ENCODE measurements at places on chromosomes 7 and 10. TPM values are rescaled to one million over a fixed set of nuclear protein-coding genes. Genes with fewer than 3 reads are reported as not detected.

DNA sequence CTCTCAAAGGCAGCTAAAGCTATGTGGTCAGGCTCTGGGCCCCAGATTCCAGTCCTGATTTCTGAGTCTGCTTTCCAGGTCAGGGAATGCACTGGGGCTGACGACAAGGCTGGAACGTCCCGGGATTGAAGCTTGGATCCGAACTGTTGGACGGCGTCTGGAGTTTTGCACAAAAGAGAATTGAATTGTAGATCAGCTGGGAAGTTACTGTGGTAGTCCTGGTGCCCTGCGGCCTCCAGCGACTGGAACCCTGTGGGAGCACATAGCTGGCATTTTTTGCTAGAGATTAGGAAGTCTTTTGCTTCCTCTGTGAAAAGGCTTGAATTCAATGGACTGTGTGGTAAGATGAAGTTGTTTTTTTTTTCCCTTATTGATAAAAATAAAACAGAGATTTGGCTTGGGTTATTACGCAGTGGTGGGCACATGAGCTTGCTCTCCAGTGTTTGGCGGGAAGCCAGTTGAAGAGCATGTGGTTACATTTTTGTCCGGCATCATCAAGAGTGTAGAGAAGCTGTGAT lies at the start of gene HK1:
Gene HK1, plus strand, starts transcription at position 51 of the 518 bp plus-strand sequence.
- H3K4me3 ChIP-seq = no peak within 1 kb of the TSS
- H3K4me1 ChIP-seq = no peaks in the 10 kb centered on the region
- no peaks in the 10 kb centered on the region for H3K36me3 ChIP-seq
- H3K27ac ChIP-seq = no peak within 1 kb of the TSS

- peaks cover 65% of the 10 kb centered on the region for H3K36me3 ChIP-seq
- DNase-seq = no peak
- H3K4me1 ChIP-seq = no peaks in the 10 kb centered on the region
Observed at GRCh38 chr7:36949711-36950600, 225.7 kb upstream of the AOAH start.

DNA sequence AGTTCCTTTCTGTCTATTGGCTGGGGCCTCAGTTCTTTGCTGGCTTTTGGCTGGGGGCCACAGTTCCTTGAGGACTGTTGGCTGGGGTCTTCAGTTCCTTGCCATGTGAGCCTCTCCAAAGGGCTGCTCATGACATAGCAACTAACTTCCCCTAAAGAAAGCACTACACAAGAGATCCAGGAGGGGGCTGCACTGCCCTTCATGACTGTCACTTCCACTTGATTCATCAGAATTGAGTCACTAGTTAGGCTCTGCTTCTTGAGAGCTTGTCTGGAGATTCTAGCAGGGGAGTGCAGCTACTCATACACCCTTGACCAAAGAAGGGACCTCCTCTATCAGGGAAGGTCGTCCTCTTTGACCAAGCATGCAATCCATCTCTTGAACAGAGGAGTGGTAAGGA lies 38.0 kb upstream of the MKX start:
- no peak overlapping the region for H3K27ac ChIP-seq
- no peaks in the 10 kb centered on the region for H3K36me3 ChIP-seq
- DNase-seq = no peak
- no peak overlapping the region for H3K4me3 ChIP-seq

GRCh38 chr10:117631276-117632145 lies 89.0 kb downstream of the EMX2 start:
- H3K27me3 ChIP-seq = peaks cover 5% of the 10 kb centered on the region
- H3K4me3 ChIP-seq = no peak overlapping the region
- H3K4me1 ChIP-seq = no peaks in the 10 kb centered on the region
- H3K27ac ChIP-seq = no peak overlapping the region
- DNase-seq = no peak

GRCh38 chr10:110641256-110641655 lies 2.9 kb upstream of the RBM20 start:
- peaks cover 19% of the 10 kb centered on the region for H3K4me1 ChIP-seq
- peaks cover 65% of the 10 kb centered on the region for H3K27me3 ChIP-seq
- no peak overlapping the region for H3K27ac ChIP-seq
- H3K36me3 ChIP-seq = no peaks in the 10 kb centered on the region
- peak; percentile 55 for DNase-seq
- H3K4me3 ChIP-seq = no peak overlapping the region

DNA sequence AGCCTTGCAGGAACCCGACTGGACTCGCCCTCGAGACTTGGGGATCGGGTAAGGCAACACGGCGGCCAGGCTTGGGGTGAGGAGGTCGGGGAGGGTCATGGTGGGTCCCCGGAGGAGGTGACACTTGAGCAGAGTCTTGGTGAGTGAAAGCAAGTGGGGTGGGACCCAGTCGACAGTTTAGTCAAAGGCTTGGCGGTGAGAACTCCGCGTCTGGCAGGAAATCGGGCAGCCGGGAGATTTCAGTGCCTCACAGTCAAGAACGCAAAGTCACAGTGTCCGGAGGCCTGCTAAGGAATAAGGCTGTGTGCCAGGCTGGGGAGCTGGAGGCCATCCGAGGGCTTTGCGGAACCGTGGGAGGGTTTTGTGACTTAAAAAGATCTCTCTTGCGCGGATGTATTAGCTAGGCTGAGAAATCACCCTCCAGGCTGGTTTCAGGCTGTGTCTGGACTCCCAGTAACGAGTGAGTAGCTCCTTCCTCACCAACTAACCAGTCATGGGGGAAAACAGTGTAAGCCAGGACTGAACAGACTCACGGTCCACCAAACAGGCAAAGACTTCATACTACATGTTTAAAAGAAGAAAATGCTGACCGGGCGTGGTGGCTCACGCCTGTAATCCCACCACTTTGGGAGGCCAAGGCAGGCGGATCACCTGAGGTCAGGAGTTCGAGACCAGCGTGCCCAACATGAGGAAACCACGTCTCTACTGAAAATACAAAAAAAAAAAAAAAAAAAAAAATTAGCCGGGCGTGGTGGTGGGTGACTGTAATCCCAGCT lies 613 bp downstream of the AP5Z1 start:
- peak; percentile 74 for DNase-seq
- peaks cover 11% of the 10 kb centered on the region for H3K36me3 ChIP-seq
- no peaks in the 10 kb centered on the region for H3K27me3 ChIP-seq
- peak overlapping the region; percentile 98 for H3K4me3 ChIP-seq
- peaks cover 36% of the 10 kb centered on the region for H3K4me1 ChIP-seq

DNA sequence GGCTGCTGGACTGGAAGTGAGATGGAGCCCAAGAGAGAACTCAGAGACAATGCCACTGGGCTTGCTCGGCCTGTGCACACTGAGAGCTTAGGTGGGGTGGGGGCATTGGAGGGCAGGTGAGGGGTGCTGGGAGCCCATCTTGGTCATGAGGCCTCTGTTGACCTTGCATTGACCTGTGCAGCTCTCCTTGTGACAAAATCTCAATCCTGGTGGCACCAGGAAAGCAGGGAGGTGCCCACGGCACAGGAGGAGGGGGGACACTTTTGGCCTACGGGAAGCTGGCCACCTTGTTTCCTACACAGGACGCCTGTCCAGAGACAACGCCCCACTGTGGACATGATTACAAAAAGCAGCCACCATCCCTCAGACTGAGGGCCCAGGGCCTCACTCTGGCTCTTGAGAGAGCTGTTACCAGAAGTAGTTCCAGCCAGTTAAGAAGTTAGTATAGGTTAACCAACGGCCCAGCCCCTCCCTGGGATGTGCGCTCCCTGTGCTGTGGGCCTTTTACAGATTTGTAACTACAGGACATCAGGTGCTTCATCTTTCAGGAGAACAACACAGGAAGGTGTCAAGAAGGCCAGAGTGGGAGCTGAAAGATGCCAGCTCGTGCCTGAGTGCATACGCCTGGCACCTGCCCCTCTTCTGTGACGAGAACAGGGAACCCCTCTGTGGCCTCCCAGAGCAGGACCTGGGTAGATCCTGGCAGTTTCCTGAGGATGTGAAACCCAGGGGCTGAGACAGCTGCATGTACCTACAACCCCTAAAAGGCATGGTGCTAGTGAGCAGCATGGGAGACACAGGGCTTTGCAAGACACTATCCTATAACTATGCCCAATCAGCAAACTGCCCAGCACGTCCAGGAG lies 10.3 kb downstream of the PKD1L1 start:
- H3K27ac ChIP-seq = peak overlapping the region; percentile 75
- H3K27me3 ChIP-seq = no peaks in the 10 kb centered on the region
- no peak for DNase-seq

DNA sequence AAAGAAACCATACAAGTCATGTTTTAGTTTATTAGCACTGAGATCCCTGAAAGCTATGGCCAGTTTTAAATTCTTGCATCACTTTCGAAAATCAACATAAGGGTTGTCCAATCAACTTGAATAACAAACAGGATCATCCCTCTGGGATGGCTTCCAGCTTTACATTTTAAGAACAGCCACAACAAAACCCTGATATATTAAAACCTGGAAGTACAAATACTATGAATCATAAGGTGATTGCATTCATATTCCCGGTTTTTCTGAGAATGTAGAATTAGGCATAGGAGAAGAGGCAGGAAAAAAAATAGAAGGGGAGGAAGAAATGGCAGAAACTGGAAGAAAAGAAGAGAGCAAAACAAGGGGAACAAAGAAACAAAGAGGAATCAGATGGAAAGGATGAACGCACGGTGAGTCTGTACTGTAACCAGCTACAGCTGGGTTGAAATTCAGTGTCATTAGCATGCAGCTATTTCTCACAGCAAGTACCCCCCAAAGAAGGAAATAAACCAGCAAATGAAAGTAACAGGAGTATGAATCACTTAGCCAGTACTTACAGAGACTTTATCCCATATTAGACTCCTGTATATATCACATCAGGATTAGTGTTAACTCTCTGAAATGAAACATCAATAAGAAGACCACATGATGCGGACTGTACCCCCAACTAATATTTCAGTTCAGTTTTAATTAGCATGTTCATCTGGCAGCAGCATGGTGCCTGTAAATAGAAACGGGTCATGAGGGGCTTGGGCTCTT lies 301.3 kb downstream of the RNLS start:
- H3K4me1 ChIP-seq = peaks cover 37% of the 10 kb centered on the region
- DNase-seq = no peak
- H3K4me3 ChIP-seq = no peak overlapping the region

DNA sequence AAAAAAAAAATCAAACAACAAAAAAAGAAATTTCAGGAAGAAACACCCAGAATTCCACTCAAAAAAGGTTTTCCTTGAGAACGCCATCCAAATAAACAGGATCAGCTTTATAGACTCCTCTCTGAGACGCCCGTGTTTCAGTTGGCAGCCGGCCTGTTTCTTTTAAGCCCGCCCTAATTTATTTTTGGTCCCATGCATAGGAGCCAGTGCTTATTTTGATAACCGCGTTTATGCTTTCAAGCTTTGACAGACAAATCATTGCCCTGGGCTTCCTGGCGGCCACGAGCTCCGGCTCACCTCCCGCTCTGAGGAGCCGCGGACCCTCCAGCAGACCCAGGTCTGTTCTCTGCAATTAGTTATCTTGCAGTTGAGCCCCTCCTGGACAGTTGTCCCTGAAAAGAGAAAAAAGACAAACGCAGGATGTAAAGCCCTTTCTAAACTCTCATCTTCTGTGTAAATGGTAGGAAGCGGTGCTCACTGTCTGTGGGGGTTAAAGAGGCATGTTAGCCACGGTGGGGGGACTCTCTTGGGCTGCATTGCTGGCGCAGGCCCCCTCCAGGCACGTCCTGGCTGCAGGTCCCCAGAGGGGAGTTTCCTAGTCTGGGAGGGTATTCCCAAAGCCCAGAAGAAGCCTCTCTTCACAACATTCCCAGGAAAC lies 22.2 kb upstream of the UNCX start:
- H3K4me3 ChIP-seq = no peak overlapping the region
- peaks cover 44% of the 10 kb centered on the region for H3K27me3 ChIP-seq
- H3K27ac ChIP-seq = no peak overlapping the region
- H3K36me3 ChIP-seq = no peaks in the 10 kb centered on the region
- H3K4me1 ChIP-seq = no peaks in the 10 kb centered on the region

DNA sequence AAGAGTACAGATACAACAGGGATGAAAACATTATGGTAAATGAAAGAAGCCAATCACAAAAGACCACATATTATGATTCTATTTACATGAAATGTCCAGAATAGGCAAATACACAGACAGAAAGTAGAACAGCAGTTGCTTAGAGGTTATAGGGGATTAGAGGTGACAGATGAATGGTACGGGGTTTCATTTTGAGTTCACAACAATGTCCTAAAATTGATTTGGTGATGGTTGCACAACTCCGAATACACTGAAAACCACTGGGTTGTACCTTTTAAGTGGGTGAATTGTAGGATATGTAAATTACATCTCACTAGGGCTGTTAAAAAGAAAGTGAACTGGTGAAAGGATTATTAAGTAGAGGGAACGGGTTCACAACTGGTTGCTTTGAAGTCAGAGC lies 76.3 kb upstream of the MRLN start:
- DNase-seq = no peak
- H3K27me3 ChIP-seq = no peaks in the 10 kb centered on the region
- H3K27ac ChIP-seq = peak overlapping the region; percentile 20
- peaks cover 30% of the 10 kb centered on the region for H3K4me1 ChIP-seq
- H3K36me3 ChIP-seq = peaks cover 38% of the 10 kb centered on the region

- peaks cover 10% of the 10 kb centered on the region for H3K27me3 ChIP-seq
- H3K4me1 ChIP-seq = peaks cover 6% of the 10 kb centered on the region
- no peak for DNase-seq
Observed at GRCh38 chr10:78758176-78758575, 310.6 kb upstream of the ZMIZ1 start.

DNA sequence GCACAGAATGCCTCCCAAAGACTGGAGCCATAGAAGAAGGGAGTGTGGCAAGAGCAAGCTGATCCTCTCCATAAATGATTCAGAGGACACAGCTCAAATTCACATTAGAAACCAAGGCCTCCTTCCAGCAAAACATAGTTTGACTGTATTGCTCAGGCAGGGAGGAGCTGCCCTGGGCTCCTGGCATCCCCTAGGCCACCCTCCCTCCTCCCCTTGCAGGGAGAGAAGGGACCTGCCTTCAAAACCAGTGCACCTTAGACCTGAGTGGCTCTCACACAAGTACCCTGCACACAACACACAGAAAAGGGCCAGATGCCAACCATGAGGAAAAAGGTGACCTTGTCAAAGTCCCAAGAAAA lies 64.7 kb downstream of the CREB3L2 start:
- peaks cover 8% of the 10 kb centered on the region for H3K36me3 ChIP-seq
- peaks cover 33% of the 10 kb centered on the region for H3K4me1 ChIP-seq
- H3K4me3 ChIP-seq = no peak overlapping the region
- H3K27me3 ChIP-seq = no peaks in the 10 kb centered on the region
- no peak overlapping the region for H3K27ac ChIP-seq

GRCh38 chr10:44393834-44394547 lies 9.1 kb upstream of the CXCL12 start:
- DNase-seq = peak; percentile 36
- H3K27ac ChIP-seq = no peak overlapping the region
- H3K4me3 ChIP-seq = no peak overlapping the region
- H3K4me1 ChIP-seq = no peaks in the 10 kb centered on the region
- no peaks in the 10 kb centered on the region for H3K27me3 ChIP-seq
- H3K36me3 ChIP-seq = no peaks in the 10 kb centered on the region

DNA sequence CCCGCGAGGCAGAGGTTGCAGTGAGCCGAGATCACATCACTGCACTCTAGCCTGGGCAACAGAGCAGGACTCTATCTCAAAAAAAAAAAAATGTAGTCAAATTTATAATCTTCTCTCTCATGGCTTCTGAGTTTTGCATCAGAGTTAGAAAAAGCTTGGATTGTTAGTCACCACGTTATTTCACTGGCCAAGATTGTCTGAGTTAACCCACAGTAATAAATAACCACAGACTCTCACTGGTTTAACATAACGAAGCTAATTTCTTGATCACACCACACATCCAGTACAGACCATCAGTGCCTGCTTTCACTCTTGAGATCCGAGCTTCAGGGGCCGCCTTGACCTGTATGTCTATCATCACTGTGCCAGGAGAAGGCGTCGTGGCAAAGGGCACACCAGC lies 116.8 kb upstream of the JCAD start:
- H3K27me3 ChIP-seq = peaks cover 30% of the 10 kb centered on the region
- no peaks in the 10 kb centered on the region for H3K36me3 ChIP-seq
- H3K4me1 ChIP-seq = peaks cover 1% of the 10 kb centered on the region
- H3K4me3 ChIP-seq = no peak overlapping the region
- no peak for DNase-seq
- no peak overlapping the region for H3K27ac ChIP-seq

The MUC12 gene
- total RNA-seq = 0.68 TPM

The BLNK gene
- not detected for total RNA-seq

The HYAL4 gene
- total RNA-seq = not detected

The TLX1 gene
- total RNA-seq = not detected

The GPR85 gene
- not detected for total RNA-seq

The CLDN15 gene
- total RNA-seq = 21.6 TPM
